Stimulated activated CD4-positive, alpha-beta T cell treated with anti-CD3 and anti-CD28 coated beads, Interleukin-1b, Interleukin-23, amount 100 ng/mL, for 48 hours (primary cell): ENCODE measurements at places on chromosomes 11 and 22.

DNA sequence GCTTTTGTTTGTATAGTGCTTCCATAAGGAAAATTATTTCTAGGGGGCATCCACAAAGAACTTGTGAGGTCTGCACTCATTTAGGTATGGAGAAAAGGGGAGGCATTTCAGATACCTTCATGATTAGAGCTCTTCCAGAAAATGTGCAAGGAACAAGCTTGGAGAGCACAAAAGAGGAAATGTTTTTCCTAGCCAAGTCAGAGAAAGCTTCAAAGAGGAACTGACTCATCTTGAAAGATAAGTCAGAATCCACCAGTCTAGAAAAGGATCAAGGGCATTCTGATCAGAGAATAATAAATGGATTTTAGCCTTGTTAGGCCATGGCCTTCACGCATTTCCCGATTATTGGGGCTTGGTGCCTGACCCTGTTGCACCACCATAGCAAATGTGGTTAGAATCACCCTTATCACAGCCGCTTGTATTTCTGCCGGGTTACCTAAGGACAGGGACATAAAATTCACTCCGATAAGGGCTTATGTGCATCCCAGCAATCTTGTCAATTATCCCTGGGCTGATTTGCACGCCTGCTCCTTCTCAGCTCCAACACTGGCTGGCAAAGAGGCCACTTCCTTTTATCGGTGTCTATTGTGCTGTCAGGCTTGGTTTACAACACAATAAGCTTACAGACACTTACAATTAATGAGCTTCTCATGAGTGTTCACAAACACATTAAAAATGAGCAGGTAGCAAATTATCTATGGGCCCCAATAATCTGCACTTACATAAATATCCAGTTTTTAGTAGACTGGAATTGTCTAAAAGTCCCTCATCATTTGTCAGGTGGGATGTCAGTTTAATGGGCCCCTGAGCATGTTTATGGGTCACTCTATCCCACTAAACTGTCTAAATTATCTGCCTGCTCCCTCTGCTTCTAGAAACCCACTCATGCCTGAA is 613.5 kb downstream of the SOX6 start:
- no peak for DNase-seq

DNA sequence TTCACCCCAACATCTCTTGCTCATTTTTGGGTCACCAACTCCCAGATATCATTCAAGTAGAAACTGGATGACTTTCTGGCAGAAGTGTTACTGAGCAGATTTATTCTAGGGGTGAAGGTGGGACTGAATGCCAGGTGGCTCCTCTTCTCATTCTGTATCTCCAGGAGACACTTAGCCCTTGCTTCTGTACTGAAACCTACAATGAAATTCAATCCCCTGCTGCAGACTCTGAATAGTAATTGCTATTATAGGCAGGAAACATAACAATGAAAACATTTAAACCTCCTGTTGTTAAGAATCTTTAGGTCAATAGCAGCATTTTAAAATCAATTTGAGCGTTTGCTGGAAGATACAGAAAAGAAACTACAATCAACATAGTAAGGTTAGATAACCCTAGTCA is 879.4 kb upstream of the TENM4 start:
- no peak for DNase-seq

DNA sequence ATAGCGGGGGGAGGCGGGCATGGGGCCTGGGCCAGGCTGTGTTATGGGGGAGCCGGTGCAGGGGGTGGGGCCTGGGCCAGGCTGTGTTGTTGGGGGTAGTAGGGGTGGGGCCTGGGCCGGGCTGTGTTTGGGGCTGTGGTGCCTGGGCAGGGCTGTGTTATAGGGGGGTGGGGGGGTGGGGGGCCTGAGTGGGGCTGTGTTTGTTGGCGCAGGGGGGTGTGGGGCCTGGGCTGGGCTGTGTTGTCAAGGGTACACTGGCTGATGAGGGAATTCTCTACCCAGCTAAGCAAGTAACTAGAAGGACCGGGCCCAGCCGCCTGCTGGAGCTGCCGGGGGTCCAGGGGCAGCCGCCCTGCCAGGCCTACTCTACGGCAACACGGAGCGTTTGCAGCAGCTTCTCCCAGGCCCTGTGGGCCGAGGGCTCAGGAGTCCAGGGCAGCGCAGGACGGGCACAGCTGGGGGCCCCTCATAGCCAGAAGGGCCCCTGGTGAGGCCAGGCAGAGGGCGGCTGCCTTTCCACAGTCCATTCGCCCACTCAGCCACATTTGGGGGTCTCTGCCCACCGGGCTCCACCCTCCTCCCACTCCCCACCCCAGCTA is 10.1 kb upstream of the PIM3 start:
- no peak for DNase-seq

- no peak for DNase-seq
Measured at GRCh38 chr11:131762346-131763110, 392.1 kb downstream of the NTM start.
